ENCODE measurements at places on chromosomes 6 and 20.
A peak's percentile ranks its signal among the peaks of the same experiment; 100 is the strongest.

DNA sequence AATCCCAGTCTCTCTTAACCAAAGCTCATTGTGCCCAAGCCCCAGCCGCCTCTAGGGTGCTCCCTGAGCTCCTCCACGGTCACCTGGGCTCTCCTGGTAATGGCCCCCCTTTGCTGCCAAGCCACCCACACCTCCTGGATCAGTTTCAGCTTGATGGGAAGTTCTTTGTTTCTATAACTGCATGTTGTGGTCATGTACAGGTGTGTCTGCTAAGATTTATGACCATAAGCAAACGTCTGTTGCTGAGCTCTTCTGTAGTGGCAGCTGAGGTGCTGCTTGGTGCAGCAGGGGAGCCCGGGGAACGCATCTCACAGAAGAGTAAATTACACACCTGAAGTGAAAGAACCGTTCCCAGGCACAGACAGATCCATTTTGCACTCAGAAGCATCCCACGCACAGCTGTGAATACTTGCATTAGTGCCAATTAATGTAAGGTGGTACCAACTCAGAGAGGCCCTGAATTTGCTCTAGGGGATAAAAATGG, 194.6 kb upstream of the ARID1B start:
- H3K36me3 ChIP-seq = no peaks in the 10 kb centered on the region
- H3K27me3 ChIP-seq = no peaks in the 10 kb centered on the region
- H3K27ac ChIP-seq = no peak overlapping the region
- no peak for DNase-seq

- no peak for DNase-seq
- H3K4me3 ChIP-seq = peak overlapping the region; percentile 74
- H3K36me3 ChIP-seq = no peaks in the 10 kb centered on the region
Measured at GRCh38 chr6:15246217-15246665, 372 bp downstream of the JARID2 start.

- no peaks in the 10 kb centered on the region for H3K36me3 ChIP-seq
- DNase-seq = no peak
- H3K4me1 ChIP-seq = no peaks in the 10 kb centered on the region
- no peak overlapping the region for H3K4me3 ChIP-seq
Measured at GRCh38 chr6:156622185-156622584, 155.0 kb upstream of the ARID1B start.

DNA sequence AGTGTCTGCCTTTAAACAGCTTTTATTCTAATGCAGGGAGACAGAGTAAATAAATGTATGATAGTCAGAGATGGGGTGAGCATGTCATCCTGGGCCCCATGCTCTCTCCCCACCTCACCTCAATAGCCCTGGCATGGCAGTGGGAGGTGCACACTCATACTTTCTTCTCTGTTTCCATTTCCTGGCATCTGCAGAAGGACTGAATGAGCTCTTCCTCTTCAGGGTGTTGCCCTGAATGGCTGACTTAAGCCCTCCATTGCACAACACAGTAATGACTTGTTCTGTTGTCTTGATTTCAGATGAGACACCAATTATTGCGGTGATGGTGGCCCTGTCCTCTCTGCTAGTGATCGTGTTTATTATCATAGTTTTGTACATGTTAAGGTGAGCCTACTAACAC, 57.0 kb upstream of the GNRH2 start:
- no peak for DNase-seq
- no peaks in the 10 kb centered on the region for H3K27me3 ChIP-seq
- H3K36me3 ChIP-seq = peaks cover 76% of the 10 kb centered on the region
- H3K4me3 ChIP-seq = no peak overlapping the region

- no peaks in the 10 kb centered on the region for H3K36me3 ChIP-seq
- no peak for DNase-seq
- H3K27ac ChIP-seq = no peak overlapping the region
- no peak overlapping the region for H3K4me3 ChIP-seq
Measured at GRCh38 chr6:73564578-73565345, 43.9 kb upstream of the EEF1A1 start.

- H3K4me1 ChIP-seq = no peaks in the 10 kb centered on the region
- no peak overlapping the region for H3K4me3 ChIP-seq
- DNase-seq = no peak
- no peaks in the 10 kb centered on the region for H3K27me3 ChIP-seq
- no peak overlapping the region for H3K27ac ChIP-seq
- H3K36me3 ChIP-seq = no peaks in the 10 kb centered on the region
Measured at GRCh38 chr6:64143101-64143500, 507.5 kb downstream of the PHF3 start.

DNA sequence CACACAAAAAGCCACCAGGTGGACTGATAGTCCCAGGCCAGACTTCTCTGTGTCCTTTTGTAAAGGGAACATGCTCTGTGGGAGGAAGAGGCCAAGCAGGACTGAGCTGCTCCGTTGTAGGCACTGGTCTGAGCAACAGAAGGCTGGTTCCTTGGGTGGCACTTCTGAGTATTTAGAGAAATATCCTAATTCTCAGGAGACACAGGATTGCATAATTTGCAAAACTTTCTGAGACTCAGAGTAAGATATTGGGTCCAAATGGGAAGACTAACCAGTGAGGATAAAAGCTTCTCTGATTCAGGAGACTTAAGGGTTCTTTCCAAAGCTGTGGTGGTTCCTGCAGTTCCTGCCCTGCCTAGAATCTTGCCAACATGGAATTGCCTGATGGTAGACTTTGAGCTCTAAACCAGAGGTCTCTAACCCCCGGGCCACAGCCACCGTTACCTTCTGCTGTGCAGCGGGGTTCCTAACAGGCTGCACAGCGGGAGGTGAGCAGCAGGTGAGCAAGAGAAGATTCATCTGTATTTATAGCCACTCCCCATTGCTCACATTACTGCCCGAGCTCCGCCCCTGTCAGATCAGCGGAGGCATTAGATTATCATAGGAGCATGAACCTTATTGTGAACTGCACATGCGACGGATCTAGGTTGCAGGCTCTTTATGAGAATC, 107.0 kb downstream of the OLIG3 start:
- H3K36me3 ChIP-seq = no peaks in the 10 kb centered on the region
- peaks cover 27% of the 10 kb centered on the region for H3K4me1 ChIP-seq
- no peaks in the 10 kb centered on the region for H3K27me3 ChIP-seq
- no peak overlapping the region for H3K27ac ChIP-seq
- no peak for DNase-seq

- H3K36me3 ChIP-seq = no peaks in the 10 kb centered on the region
- H3K27me3 ChIP-seq = no peaks in the 10 kb centered on the region
- H3K4me3 ChIP-seq = no peak overlapping the region
- H3K4me1 ChIP-seq = 0 out of 2 replicates have a peak, but pooled peaks cover 7% of the 10 kb centered on the region
Measured at GRCh38 chr20:60870040-60870439, 382.0 kb upstream of the CDH4 start.

- H3K4me3 ChIP-seq = no peak overlapping the region
- H3K27ac ChIP-seq = no peak overlapping the region
- H3K36me3 ChIP-seq = no peaks in the 10 kb centered on the region
- H3K4me1 ChIP-seq = no peaks in the 10 kb centered on the region
- no peak for DNase-seq
Measured at GRCh38 chr20:56689318-56689717, 60.2 kb downstream of the TFAP2C start.

DNA sequence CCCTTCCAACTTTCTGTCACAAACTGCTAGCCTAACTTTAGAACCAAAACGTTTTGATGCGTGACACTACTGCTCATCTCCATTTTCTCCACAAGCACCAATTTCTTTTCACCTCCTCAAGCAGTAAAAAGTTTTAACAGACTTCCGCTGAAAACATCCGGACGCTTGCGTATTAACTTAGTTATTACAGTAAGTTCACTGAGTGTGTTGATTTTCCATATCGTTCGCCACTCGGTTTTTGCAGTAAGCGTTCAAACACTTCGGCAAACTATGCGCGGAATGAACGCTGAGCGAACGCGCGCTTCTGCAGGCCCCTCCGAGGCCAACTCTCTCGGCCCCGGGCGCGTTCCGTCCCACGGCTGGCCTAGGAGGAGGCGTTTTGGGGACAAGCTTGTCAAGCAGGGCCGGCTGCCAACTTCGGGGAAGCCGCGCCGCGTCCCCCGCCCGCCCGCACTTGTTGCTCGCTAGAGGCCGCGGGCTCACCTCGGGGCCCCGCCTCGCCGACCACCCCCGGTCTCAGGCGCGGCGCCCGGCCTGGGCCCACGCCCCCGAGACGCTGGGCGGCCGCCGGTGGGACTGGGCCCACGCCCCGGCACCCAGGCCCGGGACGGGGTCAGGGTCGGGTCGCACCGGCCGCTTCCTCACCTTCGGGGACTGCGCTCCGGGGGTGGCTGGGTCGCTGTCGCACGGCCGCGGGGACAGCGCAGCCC, 945 bp downstream of the PHF10 start:
- peak; percentile 60 for DNase-seq
- H3K27me3 ChIP-seq = no peaks in the 10 kb centered on the region
- H3K4me3 ChIP-seq = peak overlapping the region; percentile 74
- peaks cover 9% of the 10 kb centered on the region for H3K36me3 ChIP-seq

GRCh38 chr20:20492521-20493332, 124.8 kb downstream of the INSM1 start:
- H3K4me1 ChIP-seq = no peaks in the 10 kb centered on the region
- DNase-seq = no peak
- H3K27me3 ChIP-seq = no peaks in the 10 kb centered on the region
- H3K27ac ChIP-seq = no peak overlapping the region

- no peaks in the 10 kb centered on the region for H3K27me3 ChIP-seq
- no peak overlapping the region for H3K27ac ChIP-seq
- peaks cover 6% of the 10 kb centered on the region for H3K4me1 ChIP-seq
- peaks cover 4% of the 10 kb centered on the region for H3K36me3 ChIP-seq
Measured at GRCh38 chr20:21315138-21315537, 12.0 kb downstream of the XRN2 start.

GRCh38 chr6:14192216-14192788, 74.7 kb downstream of the CD83 start:
- no peak overlapping the region for H3K4me3 ChIP-seq
- no peaks in the 10 kb centered on the region for H3K27me3 ChIP-seq
- H3K4me1 ChIP-seq = no peaks in the 10 kb centered on the region
- DNase-seq = no peak

DNA sequence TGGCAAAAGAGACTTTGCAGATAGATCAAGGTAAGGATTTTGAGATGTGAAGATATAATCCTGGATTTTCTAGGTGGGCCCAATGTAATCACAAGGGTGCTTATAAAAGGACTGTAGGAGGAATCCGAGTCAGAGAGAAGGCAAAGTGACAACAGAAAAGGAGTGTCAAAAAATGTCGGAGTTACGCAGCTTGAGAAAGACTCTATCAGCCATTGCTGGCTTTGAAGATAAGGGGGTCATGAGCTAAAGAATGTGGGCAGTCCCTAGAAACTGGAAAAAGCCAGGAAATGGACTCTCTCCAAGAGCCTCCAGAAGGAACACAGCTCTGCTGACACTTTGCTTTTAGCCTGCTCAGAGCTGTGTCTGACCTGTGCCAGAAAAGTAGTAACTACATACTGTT, 8.7 kb upstream of the RWDD1 start:
- DNase-seq = no peak
- no peak overlapping the region for H3K27ac ChIP-seq
- H3K27me3 ChIP-seq = no peaks in the 10 kb centered on the region
- H3K4me1 ChIP-seq = no peaks in the 10 kb centered on the region

GRCh38 chr6:25512560-25512959, 139.5 kb upstream of the SCGN start:
- H3K27ac ChIP-seq = no peak overlapping the region
- no peak for DNase-seq
- no peak overlapping the region for H3K4me3 ChIP-seq
- H3K36me3 ChIP-seq = no peaks in the 10 kb centered on the region

Data from DND-41 (cell line).